ENCODE measurements at places on chromosomes 7 and 10.

DNA sequence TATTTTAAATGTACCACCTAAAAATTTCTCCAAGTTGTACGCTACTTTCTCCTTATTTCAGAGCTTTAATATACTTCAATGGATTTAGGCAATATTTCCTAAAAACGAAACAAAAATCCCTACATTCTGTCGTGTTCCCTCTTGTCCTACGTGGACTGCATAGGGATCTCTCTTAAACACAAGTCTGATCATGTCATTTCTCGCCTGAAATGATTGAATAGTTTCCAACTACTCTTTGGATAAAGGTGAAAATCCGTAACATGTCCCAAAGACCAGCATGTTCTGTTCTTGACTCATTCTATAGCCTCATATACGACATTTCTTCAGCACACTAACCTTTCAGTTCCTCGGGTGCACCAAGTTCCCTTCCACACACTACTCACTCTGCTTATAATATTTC lies 17.7 kb upstream of the TPK1 start:
- DNase-seq = no peak

GRCh38 chr10:74207691-74208480 lies 56.9 kb downstream of the ADK start:
- DNase-seq = peak; percentile 75

- no peak for DNase-seq
Observed at GRCh38 chr10:92480413-92480812, 93.5 kb downstream of the IDE start.

- no peak for DNase-seq
Observed at GRCh38 chr10:129689671-129690071, 222.6 kb downstream of the MGMT start.

DNA sequence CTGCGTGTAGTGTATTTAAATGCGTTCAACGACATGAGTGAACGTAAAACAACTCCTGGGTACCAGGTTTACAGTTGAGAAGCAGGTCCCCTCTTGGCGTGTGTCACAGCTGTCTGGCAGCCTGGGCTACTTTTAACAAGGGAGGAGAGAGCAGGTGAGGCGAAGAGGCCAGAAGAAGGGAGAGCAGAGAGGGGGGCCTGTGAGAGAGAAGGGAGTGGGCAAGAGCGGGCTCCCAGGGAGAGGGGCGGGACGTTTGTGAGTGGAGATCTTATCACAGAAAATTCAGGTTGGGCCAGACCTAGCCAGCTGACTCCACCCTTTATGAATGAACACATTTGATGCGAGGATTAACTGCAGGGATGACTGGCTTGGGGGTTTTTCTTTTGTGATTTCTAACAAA lies 154.0 kb downstream of the CAMK1D start:
- peak; percentile 41 for DNase-seq

DNA sequence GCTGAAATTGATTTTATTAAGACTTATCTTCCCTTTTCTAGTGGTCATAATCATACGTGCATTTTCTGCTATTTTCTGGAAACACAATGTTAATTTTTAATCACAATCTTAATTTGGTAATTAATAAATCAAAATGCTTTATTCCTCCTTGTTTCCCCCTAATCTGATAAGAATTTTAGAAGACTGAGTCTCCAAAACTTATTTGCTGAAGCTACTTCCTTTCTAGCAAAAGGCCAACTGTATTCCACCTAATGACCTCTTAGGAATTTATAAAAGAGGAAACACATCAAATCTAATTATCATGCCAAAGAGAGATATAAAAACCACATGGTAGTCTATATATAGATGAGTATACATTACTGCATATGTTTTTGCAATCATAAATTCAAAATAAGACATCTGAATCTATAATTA lies 140.6 kb downstream of the GNAI1 start:
- no peak for DNase-seq

- DNase-seq = no peak
Observed at GRCh38 chr7:128115821-128116723, 84.8 kb upstream of the LRRC4 start.

GRCh38 chr10:101807158-101807557 lies 11.1 kb downstream of the OGA start:
- no peak for DNase-seq

- no peak for DNase-seq
Observed at GRCh38 chr7:128915271-128915819, 4.8 kb upstream of the KCP start.

- no peak for DNase-seq
Observed at GRCh38 chr7:105617280-105618015, 36.2 kb upstream of the EFCAB10 start.

DNA sequence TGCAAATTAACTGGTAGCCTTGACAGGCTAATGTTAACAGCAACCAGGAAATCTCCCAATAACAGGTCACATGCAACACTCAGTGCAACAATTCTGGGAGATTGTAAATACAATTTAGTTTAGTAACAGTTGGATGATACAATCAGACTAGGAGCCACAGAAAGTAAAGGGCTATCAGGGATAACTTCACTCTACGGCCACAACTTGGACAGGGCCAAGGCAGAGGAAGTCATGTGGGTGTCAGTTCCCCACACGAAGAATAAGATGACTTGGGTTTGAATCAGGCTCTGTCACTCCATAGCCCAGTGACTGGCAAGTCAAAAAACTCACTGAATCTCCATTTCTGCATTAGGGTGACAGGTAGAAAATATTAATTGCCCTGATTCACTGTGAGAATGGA lies 217.3 kb upstream of the CCDC6 start:
- no peak for DNase-seq

All from NCI-H187 (cell line).